NCI-H1092 treated with DMSO at 0.1 percent for 48 hours (cell line): ENCODE measurements at places on chromosomes 6 and 20.

GRCh38 chr20:13299401-13299800, 78.3 kb downstream of the ISM1 start:
- DNase-seq, result no peak

GRCh38 chr6:7732228-7732627, 6.3 kb downstream of the BMP6 start:
- DNase-seq, result no peak

GRCh38 chr6:168765752-168766151, 324.8 kb downstream of the SMOC2 start:
- no peak for DNase-seq

DNA sequence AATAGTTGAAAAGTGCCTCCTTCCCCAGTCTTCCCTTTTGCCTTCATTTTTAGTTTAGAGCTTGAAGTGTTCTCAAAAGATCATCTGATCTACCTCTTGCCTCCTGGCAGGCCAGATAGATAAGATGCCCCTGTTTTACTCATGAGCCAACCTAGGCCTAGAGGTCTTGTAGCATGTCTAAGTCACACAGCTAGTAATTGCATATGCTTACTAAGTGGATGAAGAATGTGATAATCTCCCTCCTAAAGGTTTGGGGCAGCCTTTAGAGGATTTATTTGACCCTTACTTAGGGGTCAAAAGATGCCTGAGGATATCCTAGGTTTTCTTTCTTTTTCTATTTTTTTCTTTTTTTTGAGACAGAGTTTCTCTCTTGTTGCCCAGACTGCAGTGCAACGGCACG, 2.1 kb downstream of the C6orf141 start:
- DNase-seq, result no peak

DNA sequence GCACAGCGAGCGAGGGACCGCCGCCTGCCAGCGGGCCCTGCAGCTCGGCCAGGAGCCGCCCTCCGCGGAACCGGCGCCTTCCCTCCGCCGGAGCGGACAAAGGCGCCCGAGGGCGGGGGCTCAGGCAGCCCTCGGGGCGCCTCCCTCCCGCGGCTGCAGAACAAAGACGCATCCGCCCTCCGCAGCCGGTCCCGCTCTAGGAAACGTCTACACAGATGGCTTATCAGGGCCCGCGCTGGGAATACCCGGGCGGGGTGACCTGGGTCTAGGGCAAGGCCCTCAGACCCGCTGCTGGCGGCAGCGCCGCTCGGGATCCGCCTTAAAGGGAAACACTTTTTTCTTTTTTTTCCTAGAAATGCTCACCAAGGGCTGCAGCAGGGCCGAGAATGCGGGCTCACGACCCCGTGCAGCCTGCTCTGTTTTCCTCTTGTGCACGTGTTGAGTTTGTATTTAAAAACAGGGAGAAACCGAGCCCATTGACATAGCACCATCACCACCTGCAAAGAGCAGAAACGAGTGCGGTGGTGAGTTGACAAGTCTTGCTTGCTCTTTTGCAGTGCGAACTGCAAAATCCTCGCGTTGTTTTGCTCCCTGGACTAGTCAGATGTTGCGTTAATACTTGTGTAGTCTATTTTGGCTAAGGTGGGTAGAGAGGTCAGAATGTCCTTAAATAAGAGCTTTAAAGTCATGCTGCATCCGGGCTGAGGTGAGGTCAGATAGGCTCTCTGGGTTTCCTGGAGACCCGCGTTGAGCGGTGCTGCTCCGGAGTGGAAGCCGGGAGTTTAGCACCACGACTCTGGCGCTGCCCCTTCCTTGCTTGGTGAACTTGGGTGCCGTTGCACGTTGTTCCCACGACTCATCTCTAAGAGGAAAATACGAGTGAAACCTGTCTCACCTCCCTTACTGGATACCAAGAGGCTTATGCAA, 1.1 kb upstream of the RPS6KA2 start:
- DNase-seq, result peak; percentile 83

GRCh38 chr6:149076355-149076734, 241.2 kb upstream of the TAB2 start:
- DNase-seq, result no peak

GRCh38 chr6:54473328-54473727, 165.1 kb downstream of the TINAG start:
- no peak for DNase-seq

DNA sequence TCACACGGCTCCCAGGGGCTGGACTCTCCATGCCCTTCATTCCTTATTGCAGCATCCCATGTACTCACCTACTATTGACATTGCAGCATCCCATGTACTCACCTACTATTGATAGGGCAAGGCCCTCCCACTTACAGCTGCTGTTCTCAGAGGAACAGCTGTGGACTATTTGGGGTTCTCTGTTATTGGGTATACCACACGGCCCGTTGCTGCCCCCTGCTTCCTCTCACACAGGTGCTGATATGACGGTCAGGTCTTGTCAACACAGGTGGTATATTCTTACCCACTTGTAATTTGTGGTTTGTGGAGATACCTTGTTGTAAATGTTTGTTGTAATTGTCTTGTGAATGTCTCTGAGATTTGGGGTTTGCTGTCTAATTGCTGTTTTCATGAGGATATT, 18.8 kb downstream of the ALDH5A1 start:
- DNase-seq, result no peak

- DNase-seq, result no peak
Observed at GRCh38 chr6:42679358-42679757, 43.0 kb downstream of the PRPH2 start.

- DNase-seq, result no peak
Observed at GRCh38 chr6:160010067-160010466, 41.2 kb downstream of the IGF2R start.

DNA sequence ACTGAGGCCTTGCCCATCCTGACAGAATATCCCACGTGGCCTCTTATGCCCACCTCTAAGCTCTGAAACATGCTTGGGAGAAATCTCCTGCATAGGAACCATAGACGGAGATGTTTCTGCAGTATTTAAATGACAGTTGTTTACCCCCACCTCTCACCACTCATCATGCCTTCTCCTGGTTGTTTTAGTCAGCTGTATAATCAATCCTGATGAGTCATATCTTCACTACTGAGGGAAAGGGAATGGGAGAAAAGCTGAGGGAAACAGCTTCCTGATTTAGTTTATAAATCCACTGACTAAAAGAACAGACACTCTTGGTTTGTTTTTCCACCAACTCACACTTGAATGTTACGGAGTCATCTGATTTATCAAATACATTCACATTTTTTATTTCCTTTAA, 113.2 kb upstream of the TENT5A start:
- DNase-seq, result no peak

- no peak for DNase-seq
Observed at GRCh38 chr20:48558906-48559305, 268.9 kb downstream of the PREX1 start.

DNA sequence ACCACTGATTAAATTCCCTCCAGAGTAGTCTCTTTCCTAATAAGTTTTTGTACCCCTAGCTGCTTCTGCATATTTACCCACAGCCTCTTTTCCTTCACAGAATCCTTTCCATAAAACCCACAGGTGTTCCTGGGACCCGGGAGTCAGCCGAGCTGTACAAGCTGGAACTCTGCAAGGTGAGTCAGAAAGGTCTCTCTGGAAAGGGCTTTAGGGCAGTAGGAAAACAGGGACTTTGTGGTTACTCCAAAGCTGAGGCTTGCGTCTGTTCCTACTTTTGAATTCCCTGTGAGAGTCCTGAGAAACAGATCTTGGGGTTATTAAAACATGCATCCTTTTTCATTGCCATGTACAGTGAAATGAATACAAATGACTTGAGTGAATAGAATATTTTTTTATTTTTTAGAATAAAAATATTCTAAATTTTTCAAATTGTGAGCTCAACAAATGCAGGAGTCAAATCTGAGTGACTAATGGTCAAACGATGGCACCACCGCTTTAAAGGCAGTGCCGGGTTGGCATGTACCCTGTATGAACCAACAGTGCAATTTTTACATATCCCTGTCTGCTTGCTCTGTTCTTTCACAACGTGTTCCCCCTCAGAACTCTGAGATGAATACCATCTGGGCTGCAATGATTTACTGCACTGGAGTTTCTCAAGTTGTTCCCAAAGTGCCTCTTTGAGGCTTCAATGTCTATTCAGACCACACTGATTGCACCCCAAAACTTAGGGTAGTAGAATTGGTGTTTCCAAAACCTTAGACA, 78.4 kb downstream of the GFRAL start:
- DNase-seq, result no peak

DNA sequence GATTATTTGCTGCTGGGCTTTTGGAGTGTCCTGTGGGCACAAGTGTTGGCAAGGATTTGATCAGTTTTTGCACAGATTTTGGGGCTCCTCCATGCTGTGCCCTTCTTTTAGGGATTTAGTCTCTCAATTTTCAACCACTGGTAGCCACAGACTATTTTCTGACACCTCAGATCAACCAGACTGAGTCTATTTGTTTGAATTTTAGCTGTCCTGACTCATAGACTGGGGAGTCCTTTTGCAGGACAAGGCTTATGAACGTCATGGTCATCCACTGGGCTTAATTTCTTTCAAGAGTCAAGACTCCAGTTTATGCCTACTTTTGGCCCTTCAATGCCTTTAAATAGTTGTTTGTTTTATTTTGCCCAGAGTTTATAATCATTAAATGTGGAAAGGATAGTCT, 59.3 kb downstream of the BCKDHB start:
- DNase-seq, result no peak

DNA sequence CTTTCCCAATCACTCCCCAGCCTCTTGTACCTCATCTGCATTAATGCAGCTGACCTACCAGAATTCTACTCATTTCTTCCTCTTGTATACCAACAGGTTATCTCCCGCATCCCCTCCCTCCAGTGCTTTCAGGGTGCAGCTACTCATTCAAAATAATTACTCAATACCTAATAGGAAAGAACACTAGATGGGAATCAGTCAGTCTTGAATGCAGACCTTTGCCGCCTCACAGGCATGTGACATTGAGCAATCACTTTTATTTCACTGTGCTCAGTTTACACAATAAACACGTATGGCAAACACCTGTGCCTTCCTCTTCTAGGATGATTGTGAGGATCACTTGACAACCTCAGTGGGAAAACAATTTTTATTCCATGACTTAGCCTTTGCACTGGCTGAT, 13.3 kb downstream of the ZSCAN31 start:
- DNase-seq, result no peak

DNA sequence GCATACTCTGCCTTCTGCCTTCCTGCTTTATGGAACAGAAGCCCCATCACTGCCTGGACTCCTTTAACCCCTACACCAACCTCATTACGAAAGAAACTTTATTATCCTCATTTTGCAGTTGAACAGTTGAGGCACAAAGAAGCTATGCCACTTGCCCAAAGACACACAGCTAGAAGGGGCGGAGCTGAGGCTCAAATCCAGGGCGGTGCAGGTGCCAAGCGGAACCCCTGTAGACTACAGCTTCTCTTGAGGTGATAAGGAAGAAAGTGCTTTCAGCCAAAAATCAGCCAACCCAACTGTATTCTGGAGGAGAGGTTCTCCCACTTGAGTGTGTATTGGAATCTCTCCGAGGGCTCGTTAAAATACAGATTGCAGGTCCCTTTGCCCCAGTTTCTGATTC, 90.5 kb downstream of the PRND start:
- no peak for DNase-seq

- no peak for DNase-seq
Observed at GRCh38 chr6:131736003-131736596, 25.3 kb upstream of the CTAGE9 start.

DNA sequence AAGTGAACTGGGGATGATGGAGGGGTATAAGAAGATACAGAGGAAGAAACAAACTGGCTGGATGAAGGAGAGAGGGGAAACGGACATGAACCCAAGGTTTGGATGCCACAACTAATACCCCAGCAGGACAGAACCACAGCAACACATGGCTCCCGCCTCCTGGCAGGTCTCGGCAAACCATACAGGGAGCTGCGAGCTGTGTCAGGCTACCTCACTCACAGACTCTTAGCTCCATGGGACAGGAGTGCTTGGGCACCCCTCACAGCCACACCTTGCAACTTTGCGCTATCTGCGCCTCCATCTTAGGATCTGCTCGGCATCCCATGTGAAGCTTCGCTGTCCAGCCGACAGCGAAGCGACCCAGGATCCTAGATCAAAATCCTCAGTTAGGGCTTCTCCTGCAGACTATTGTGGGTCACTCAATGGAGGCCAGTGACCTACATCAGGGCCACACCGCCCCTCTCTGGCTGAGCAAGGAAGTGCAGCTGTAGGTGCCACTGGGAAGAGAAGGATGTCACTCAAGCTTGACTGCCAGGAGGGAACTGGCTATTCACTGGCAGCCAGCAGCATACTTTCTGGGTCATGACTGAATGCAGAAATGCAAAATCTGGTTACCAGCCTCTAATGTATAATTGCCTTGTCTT, 174.4 kb upstream of the RIN2 start:
- DNase-seq, result peak; percentile 73

DNA sequence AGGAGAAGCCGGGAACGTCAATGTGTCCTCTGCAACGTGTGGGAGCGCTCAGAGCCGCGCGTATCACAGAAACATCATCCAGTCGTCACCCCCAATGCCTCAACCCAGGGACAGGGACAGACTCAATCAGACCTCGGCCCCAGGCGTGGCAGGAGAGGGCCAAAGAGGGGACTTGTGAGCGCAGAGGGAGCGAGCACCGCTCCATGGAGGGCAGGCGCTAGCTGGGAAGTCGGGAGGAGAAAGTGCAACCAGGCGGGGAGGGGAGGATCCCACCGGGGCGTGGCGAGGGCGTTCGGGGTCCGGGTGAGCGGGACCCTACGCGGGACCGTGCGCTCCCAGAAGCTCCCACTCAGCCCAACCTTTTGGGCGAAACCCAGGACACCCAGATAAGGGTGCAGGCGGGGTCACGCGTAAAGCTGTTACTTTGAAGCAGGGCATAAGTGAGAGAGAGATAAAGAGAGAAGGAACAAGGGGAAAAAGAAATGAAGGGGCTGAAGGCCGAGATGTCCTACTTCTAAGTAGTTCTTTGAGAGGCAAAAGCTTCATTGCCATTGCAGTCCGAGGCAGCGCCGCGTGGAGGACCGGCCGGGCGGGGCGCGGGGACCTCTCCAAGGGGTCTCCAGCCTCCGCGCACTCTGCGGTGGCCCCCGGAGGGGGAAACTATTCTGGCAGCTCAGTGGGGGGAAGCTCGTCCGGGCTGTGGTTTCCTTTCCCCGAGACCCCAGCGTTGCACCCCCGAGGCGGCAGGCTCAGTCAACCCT, 862 bp upstream of the SOBP start:
- DNase-seq, result peak; percentile 53

GRCh38 chr6:19836799-19837510, at the start of gene ID4:
TSS of gene ID4 (plus strand) at chr6:19837370. CDS start at chr6:19837755, 385 bp downstream.
- peak; percentile 50 for DNase-seq

DNA sequence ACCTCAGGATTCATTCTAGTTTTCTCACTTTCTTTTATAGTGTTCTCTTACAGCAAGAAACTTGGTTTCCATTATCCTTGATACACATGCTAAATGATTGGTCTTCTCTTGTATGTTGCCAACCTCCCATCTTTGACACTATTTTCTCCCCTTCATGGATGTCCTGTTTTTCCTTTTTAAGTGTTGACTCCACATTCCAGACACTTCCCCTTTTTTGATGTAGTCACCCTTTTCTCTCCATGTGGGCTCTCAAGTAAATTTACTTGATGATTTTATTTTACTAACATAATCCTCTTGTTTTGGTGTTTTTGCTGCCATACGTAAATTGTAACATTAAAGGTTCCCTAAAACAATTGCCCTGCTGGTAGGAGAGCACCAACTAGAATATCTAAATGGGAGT, 148.1 kb downstream of the ZFAND3 start:
- DNase-seq, result no peak
